ENCODE measurements at places on chromosomes 5 and 9. TPM values are rescaled to one million over a fixed set of nuclear protein-coding genes. Genes with fewer than 3 reads are reported as not detected.

The GPRIN1 gene
- 1.7 TPM for total RNA-seq

The TNIP1 gene
- total RNA-seq, result 159 TPM

The SLC6A19 gene
- total RNA-seq, result not detected

The C5orf46 gene
- total RNA-seq, result not detected

The GEMIN5 gene
- 6.5 TPM for total RNA-seq

The LCN1 gene
- total RNA-seq, result not detected

The FOXD4 gene
- total RNA-seq, result 0.54 TPM

The TRIM7 gene
- 2.7 TPM for total RNA-seq

The TSSK1B gene
- not detected for total RNA-seq
